ENCODE measurements at places on chromosomes 1 and 21.

- no peak for DNase-seq
Observed at GRCh38 chr1:31752952-31753475, 11.1 kb downstream of the ADGRB2 start.

DNA sequence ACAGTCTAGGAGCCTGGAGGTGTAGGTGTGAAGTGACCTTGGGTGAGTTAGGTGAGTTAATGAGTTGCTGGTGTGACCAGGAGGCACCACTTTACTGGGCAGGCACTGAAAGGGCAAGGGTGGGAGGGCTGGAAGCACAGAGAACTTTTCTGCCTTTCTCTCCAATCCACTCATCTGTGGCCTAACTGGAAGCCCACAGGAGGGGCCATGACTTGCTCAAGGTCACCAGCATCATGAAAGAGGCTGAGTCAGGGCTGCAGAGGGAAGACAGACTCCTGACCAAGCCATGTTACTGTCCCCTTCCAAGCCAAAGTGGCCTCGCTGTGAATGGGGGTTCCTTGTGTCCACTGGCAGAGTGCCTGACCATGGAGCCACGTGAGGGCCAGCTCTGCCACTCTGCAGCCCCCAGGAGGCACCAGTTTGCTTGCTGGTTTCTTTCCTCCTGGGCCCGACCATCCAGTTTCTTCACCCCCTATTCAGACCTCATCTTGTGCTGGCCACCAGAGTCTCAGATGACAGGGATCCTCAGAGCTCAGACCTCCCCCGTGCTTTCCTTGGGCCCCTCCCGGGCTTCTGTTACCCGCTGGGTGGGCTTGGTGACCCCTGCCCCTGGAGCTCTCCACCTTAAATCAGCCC lies 4.3 kb upstream of the BSND start:
- DNase-seq, result no peak

DNA sequence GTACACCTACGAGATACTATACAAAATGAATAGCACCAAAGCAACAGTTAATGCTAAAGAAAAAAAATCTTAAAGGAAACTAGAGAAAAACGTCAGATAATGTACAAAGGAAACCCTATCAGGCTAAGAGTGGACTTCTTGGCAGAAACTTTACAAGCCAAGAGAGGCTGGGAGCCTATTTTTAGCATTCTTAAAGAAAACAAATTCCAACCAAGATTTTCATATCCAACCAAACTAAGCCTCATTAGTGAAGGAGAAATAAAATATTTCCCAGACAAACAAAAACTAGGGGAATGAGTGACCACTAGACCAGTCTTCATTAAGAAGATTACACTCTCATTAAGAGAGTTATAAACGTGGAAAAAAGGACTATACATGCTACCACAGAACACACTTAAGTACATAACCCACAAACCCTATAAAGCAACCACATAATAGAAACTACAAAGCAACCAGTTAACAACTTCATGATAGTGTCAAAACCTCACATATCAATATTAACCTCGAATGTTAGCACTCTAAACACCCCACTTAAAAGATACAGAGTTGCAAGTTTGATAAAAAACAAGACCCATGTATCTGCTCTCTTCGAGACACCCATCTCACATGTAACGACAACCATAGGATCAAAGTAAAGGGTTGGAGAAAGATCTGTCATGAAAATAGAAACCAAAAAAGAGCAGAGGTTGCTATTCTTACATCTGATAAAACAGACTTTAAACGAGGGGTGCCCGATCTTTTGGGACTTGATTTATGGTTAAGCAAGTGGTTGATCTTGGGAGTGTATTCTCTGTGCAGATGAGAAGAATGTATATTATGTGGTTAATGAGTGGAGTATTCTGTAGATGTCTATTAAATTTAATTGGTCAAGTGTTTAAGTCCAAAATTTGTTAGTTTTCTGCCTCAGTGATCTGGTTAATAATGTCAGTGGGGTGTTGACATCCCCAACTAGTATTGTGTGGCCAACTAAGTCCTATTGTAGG lies 1301.4 kb downstream of the PLA2G4A start:
- no peak for DNase-seq

GRCh38 chr1:230739564-230740290 lies 7.5 kb upstream of the CAPN9 start:
- DNase-seq, result no peak

- DNase-seq, result peak; percentile 24
Observed at GRCh38 chr1:35371506-35371905, 103.0 kb downstream of the ZMYM4 start.

GRCh38 chr1:203354246-203354645 lies 3.3 kb upstream of the FMOD start:
- no peak for DNase-seq

- DNase-seq, result no peak
Observed at GRCh38 chr1:56686169-56686568, 41.1 kb downstream of the PRKAA2 start.

- DNase-seq, result no peak
Observed at GRCh38 chr1:200491103-200491502, 81.3 kb upstream of the ZNF281 start.

GRCh38 chr1:202329891-202330290 lies 11.8 kb downstream of the UBE2T start:
- DNase-seq, result peak; percentile 32
